ENCODE measurements at places on chromosomes 2 and 18.

- DNase-seq, result no peak
These were observed 166.2 kb downstream of the CDCA7 start for GRCh38 chr2:173520918-173521317.

DNA sequence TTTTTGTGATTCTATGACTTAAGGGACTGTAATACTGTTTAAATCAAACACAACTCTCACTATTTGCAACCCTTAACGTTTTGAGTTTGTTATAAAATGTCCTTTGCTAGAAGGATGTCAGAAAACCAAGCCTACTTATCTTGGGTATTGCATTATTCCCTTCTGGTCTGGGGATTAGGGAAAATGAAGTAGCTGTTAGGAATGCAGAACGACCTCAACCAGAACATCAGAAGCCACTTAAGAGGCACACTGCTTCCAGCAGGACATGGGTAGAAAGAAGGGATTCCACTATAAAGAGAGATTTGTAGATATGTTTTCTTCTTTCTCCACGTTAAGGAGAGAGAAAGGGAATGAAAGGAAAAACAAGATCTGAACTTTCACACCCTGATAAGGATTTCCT, 101.2 kb downstream of the SETBP1 start:
- DNase-seq, result peak; percentile 80

DNA sequence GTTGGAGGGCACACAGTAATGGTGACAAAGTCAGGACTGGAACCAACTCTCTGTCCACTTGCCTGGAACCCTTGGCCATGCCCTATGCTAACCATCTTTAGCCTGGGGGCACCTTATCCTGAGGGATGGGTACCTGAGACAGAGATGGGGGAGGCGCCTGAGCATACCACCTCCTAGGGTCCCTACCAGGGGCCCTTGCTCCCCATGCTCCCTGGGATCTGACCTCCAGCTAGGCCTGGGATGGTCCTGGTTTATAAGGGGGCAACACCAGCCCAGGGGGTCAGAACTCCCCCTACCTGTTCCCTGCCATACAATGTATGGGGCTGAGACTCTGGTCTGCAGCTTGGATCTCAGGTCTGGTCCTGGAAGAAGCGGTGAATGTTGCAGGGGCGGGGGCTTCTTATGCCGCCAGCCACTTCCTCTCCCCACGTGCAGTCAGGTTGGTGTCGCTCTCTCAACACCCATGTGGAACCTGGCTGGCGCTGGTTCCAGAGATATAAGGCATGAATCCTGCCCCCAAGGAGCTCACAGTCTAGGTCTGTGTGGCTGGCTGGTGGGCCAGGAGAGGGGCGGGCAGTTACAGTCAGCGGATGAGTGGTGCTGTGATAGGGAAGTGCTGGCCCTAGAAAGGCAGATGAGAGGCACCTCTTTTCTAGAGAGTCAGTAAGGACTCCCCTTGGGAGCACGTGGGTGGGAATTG, 3.8 kb upstream of the TOGARAM2 start:
- no peak for DNase-seq

- no peak for DNase-seq
These were observed 45.2 kb upstream of the SLC4A10 start for GRCh38 chr2:161578998-161579397.

DNA sequence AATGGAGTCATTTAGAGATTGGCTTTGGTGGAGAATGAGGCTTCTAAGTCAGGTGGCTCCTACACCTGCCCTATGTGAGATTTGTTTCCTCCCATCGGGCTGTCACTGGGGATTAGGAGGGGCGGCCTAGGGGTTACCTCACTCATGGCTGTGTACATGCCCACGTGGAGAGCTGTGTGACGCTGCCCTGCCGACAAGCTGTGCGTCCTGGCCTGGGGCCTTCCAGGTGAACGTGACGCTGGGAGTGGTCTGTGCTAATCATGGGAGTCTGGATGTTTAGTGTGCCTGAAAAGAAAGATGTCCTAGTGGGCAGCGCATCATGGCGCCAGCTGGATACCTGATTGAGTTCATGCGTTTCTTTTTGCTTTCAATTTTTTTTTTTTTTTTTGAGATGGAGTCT, 14.0 kb downstream of the ASB1 start:
- no peak for DNase-seq

DNA sequence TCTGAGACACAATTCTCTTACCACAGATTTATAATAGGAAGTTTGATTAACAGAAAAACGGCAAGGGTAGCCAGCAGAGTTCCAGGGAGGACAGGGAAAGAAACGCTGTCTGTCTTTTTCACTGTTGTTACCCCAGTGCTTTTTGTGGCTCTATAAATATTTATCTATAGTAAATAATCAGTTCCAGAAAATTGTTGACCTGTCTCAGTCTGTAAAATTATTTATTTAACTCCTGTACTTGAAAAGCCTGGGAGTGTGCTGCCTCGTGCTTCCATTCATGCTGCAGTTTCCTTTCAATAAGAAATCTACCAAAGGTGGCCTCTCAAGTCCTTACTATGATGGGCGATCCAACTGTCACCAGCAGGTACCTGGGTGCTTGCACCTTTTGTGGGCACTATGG, 102.9 kb downstream of the ETAA1 start:
- DNase-seq, result no peak

DNA sequence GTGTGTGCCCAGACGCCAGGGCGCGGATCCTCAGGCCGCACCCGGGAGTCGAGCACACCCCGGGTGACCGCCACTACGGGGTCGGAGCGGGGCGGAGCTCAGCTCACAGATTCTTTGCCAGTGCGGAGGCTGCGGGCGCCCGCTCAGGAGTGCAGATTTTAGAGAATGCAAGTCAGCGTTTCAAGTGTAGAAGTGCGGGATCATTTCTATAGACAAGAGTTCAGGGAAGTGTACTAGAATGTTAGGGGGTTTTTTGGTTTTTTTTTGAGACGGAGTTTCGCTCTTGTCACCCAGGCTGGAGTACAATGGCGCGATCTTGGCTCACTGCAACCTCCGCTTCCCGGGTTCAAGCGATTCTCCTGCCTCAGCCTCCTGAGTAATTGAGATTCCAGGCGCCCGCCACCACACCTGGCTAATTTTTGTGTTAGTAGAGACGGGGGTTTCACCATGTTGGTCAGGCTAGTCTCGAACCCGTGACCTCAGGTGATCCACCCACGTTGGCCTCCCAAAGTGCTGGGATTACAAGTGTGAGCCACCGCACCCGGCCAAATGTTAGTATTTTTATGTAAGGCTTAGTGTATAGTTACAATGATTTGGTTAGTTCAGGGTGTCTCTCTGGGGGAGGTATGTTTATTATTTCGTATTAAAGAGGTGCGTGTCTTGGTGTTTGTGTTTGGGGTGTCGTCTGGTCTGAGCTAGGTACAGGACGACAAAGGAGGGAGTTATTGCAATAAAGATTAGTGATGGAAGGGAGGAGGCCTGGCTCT, 619 bp upstream of the FAM168B start:
- no peak for DNase-seq

DNA sequence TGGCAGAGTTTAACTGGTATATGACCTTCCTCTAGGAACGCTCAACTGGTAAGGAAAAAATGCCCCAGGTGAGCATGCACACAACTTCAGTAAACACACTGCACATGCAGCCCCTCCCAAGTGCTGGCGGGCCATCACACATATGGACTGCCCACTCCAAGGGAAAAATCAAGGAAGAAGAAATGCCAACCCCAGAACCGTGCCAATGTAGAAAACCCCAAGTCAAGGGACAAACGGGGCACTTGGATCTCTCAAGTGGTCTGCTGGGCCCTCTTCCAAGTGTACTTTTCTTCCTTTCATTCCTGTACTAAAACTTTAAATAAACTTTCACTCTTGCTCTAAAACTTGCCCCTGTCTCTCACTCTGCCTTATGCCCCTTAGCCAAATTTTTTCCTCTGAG, 76.4 kb upstream of the ACVR1 start:
- DNase-seq, result no peak

GRCh38 chr2:81645745-81646301, 1341.3 kb upstream of the LRRTM1 start:
- DNase-seq, result no peak

DNA sequence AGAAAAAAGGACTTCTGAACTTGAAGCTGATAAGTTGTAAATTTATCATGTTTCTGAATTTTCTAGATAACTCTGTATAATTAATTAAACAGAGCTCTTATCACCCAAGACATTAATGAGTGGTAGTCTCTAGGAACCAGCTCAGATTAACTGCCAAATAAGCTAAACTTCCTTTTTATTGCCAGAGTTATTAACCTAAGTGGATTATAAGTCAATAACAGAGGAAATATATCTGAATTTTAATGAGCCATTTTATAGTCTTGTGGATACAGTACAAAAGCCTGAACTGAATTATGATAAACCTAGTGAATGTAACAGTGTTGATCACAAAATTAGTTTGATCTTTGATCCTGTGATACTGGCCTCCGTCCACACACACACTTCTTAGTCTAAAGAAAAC, 111.5 kb downstream of the COMMD1 start:
- no peak for DNase-seq

GRCh38 chr18:50602466-50602865, 42.6 kb downstream of the MAPK4 start:
- peak; percentile 31 for DNase-seq

GRCh38 chr18:10015288-10015701, 101.5 kb downstream of the VAPA start:
- DNase-seq, result peak; percentile 69

DNA sequence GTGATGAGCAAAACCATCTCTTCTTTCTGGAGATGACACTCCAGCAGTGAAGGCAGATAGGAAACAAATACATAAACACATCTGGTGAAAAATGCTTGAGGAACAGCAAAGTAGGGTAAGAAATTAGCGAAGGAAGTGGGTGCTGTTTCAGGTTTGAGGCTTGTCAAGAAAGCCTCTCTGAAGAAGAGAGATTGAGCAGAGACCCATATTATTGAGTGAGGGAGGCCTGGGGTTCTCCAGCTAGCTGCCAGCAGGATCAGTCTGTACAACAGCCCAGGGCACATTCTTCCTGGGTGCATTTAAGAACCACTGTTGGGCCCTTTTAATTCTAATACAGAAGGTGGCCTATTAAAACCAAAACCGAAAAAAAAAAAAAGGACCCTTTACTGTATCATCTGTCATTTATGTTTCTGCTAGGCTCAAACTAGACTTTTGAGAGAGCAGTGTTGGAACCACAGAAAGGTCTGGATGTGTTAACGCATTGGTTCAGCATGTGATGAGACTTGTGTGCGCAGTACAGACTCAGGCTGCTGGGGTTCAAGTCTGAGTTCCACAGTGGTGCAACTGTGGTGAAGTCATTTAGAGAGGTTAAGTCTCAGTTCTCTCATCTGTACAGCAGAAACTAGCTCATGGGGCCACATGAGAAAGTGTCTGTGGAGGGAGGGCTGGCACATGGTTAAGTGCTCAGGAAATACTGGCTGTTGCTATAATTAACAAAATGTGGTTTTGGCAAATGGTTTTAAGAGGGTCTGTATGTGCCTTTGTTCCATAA, 28.9 kb downstream of the MGAT5 start:
- no peak for DNase-seq

- DNase-seq, result no peak
These were observed 242.9 kb downstream of the ZNF516 start for GRCh38 chr18:76252139-76252538.

GRCh38 chr2:36357847-36358659, 2.5 kb downstream of the CRIM1 start:
- peak; percentile 91 for DNase-seq

- peak; percentile 59 for DNase-seq
These were observed 292.4 kb downstream of the TRIB2 start for GRCh38 chr2:13009027-13009642.

DNA sequence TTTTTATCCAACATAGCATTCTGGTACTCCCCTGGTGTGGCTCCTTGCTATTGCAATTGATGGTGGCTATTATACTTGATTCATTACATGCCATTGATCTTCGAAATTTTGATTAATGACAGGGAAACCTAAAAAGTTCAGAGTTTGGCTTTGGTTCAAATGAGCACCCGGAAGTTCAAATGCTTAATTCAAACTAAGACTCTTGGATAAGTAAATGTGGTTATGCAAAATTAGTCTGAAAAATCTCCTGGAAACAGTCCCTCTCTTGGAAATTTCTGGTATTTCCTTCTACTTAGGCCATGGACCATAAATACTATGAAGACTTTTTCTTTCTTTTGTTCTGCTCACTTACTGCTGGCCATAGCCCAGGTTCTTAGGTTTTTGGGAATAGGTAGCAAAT, 65.3 kb upstream of the SMIM21 start:
- peak; percentile 24 for DNase-seq

DNA sequence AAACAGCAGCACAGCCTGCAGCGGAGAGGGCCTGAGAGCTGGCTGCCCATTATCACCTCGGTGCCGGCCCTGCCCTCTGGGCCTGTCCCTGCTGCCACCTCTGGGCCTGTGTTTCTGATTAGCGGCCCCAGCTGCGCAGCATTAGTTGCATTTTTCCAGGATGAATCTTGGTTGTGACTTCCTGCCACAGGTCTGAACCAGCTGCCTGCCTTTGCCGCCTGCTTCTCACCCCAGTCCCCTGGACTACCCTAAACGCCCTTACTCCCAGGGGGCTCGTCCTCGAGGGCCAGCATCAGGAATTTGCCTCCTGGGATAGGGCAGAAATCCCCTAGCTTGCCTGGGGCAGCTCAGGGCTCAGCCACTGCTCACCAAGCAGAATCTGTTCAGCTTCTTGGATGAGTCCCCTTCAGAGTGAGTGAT, 342.8 kb downstream of the DYSF start:
- DNase-seq, result peak; percentile 87

- DNase-seq, result no peak
These were observed 106.6 kb downstream of the MAP4K4 start for GRCh38 chr2:101803945-101804696.

DNA sequence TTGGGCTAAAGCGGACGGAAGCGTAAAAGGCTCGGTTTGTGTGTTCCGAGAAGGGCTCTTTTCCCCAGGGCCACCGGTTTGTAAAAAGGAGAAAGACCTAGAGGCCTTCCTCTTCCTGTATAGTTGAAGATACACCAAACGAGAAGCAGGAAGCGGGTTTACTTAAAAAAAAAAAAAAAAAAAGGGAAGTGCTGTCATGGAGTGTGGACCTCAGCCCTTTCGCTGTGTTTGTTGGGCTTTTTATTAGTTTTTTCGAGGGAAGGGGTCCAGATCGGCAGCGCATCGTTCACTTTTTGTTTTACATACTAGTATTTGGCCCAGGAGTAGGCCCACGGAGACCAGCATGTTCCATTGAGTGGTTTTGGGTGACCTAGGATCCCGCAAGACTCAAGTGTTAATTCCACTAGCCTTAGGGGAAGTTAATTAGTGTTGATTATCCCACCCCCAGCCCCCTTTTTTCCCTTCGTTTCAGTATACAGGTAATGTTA, 676 bp downstream of the ACTR2 start:
- DNase-seq, result peak; percentile 50

DNA sequence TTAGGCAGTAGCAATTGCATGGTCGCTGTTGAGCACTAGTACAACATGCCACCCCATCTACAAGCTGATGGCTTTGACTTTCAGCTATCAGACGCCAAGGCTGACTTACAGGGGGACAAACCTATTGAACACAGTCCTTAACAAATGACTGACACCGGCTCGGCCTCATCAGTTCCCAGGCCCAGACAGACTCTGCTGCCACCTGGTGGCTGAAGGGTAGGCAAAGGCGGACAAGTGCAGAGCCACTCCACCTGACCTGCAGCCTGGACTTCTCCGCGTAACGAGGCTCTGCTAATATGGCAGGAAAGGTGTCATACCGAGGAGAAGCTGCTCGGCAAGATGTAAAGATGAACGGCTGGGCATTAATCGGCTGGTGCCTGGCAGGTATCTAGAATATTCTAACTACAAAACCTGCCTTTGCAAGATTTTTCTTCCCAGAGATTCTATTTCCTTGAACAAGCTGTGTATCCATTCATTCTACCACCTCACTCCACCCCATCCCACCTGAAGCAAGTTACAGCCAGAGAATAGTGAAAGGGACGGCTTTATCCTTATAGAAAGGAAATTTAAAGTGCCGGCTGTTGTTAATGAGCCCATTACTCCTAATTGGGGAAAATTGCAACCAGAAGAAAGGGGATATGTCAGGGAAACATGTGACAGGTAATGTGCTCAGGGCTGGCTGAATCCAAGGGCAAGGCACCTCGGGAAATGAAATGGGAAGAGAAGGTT, 67.4 kb downstream of the STEAP3 start:
- DNase-seq, result peak; percentile 65
